CD14-positive monocyte (primary cell): ENCODE measurements at places on chromosomes 6 and 20.
A peak's percentile ranks its signal among the peaks of the same experiment; 100 is the strongest.

- no peak for DNase-seq
- no peaks in the 10 kb centered on the region for H3K36me3 ChIP-seq
- no peak overlapping the region for H3K4me3 ChIP-seq
- no peaks in the 10 kb centered on the region for H3K27me3 ChIP-seq
- no peaks in the 10 kb centered on the region for H3K4me1 ChIP-seq
Observed at GRCh38 chr6:69581581-69581980, 215.2 kb downstream of the LMBRD1 start.

DNA sequence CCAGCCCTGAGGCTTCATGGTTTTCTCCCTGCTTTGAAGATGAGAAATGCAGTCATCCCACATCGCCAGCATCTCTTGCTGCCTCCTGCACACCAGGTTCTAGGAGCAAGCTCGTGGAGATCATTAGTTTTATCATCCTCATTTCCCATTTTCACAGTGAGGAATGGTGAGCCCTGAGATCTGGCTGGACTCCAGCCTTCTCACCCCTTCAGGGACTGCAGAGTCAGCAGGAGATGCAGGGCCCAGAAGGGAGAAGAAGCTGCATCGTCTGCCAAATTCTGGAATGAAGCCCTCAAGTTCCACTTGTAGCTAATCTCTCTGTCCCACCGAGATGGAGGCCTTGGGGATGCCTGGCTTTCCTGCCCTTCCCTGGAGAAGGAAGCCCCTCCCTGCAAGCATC, 216.8 kb downstream of the TAF4 start:
- no peaks in the 10 kb centered on the region for H3K4me1 ChIP-seq
- DNase-seq, result no peak
- H3K36me3 ChIP-seq, result no peaks in the 10 kb centered on the region

DNA sequence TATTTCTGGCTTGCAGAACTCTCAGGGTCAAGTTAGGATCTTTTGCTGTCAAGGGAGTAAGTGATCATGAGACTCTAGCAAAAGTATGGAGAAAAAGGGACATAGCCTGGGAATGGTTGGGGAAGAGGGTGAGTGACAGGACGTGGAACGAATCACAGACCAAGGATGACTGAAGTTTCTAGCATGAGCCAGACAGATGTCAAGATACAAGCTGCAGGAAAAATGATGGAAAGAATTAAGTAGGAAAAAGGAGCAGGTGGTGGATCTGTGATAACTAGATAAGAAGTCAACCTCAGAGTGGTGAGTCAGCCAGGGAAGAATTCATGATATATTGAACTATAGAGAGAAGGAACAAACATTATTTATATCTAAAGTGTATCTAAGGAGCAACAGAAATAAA, 159.8 kb upstream of the SYNDIG1 start:
- H3K27me3 ChIP-seq, result no peaks in the 10 kb centered on the region
- H3K4me1 ChIP-seq, result no peaks in the 10 kb centered on the region
- H3K27ac ChIP-seq, result no peak overlapping the region
- no peaks in the 10 kb centered on the region for H3K36me3 ChIP-seq
- no peak for DNase-seq

DNA sequence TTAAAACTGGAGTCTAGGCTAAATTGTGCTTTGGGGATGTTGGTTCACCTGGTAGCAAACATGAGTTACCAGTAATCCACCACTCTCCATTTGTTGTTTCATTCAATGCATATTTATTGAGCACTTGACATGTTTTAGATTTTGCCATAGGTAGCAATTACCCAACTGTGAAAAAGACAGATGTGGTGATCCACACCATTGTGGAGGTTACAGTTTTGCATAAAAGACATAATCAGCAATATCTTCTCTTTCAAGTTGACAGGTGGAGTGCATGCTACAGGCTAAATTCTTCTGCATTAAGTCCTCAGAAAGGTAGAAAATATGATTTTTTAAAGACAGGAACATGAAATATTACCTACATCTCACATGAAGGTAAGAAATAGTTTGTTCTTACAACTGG, 143.0 kb upstream of the TSHZ2 start:
- no peak for DNase-seq
- no peak overlapping the region for H3K4me3 ChIP-seq
- H3K4me1 ChIP-seq, result no peaks in the 10 kb centered on the region
- H3K36me3 ChIP-seq, result no peaks in the 10 kb centered on the region

- H3K36me3 ChIP-seq, result no peaks in the 10 kb centered on the region
- DNase-seq, result no peak
- no peak overlapping the region for H3K27ac ChIP-seq
Observed at GRCh38 chr6:105598264-105598663, 195.4 kb upstream of the PREP start.

DNA sequence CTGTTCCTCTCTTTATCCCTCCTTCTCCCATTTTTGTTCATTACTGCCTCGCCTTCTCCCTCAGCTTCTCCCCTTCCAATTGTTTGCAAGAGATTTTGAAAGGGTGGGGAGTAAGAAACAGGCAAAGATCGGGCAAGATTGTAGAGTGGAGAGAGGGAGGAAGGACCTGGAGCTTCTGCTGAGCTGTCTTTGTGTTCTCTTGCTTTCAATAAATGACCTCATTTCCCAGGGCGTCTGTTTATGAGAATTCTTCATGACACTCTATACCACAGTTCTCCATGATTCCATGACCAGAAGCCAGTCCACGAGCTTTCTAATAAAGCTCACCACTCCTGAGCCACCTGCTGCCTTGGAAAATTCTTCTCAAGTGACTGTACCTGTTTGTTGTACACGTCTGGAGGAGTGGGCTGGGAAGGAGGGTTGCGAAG, 50.0 kb upstream of the PLEKHG1 start:
- H3K27ac ChIP-seq, result no peak overlapping the region
- H3K36me3 ChIP-seq, result no peaks in the 10 kb centered on the region
- no peaks in the 10 kb centered on the region for H3K27me3 ChIP-seq
- no peaks in the 10 kb centered on the region for H3K4me1 ChIP-seq
- DNase-seq, result no peak

DNA sequence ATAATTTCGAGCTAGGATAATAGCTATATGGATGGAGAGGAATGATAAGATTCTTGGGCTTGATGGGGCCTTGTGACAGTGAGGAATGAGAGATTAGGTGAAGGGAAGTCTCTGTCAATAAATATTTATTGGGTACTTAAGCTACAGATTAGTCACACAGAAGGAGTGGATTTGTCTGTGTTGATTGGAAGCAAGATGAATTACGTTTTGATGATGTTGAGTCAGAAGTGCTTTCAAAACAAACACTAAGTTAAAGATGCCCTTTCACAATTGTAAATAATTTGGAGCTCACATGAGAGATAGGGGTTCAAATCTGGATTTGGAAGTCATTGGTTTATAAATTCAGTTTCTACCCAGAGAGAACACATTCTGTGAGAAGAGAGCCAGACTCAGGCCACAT, 834.2 kb downstream of the KIF16B start:
- no peaks in the 10 kb centered on the region for H3K4me1 ChIP-seq
- H3K27ac ChIP-seq, result no peak overlapping the region
- no peaks in the 10 kb centered on the region for H3K27me3 ChIP-seq
- no peak for DNase-seq

- H3K4me1 ChIP-seq, result peaks cover 79% of the 10 kb centered on the region
- no peak overlapping the region for H3K4me3 ChIP-seq
- peaks cover 17% of the 10 kb centered on the region for H3K27me3 ChIP-seq
- no peak overlapping the region for H3K27ac ChIP-seq
Observed at GRCh38 chr20:840858-841567, 7.5 kb downstream of the FAM110A start.

GRCh38 chr6:161415302-161415855, 141.5 kb upstream of the AGPAT4 start:
- DNase-seq, result no peak
- no peaks in the 10 kb centered on the region for H3K36me3 ChIP-seq
- no peaks in the 10 kb centered on the region for H3K4me1 ChIP-seq
- no peaks in the 10 kb centered on the region for H3K27me3 ChIP-seq
- no peak overlapping the region for H3K4me3 ChIP-seq

DNA sequence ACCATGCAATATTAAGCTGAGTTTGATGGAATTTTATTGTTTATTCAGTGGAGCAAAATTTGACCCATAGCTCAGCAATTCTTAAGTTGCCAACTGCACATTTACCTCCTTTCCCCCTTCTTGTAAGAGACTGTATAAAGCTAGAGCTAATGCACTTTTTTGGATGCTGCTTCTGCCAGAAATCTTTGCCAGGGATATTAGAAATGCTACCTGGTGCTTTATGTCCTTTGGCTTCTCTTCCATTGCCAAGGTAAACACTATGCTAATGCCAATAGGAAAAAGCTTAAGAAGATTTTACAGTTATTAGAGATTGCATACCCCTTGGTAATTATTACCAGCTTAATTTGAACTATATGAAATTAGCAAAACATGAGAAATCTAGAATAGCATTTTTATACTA, 79.0 kb upstream of the OGFRL1 start:
- H3K4me3 ChIP-seq, result no peak overlapping the region
- no peaks in the 10 kb centered on the region for H3K4me1 ChIP-seq
- no peak overlapping the region for H3K27ac ChIP-seq
- H3K36me3 ChIP-seq, result no peaks in the 10 kb centered on the region

DNA sequence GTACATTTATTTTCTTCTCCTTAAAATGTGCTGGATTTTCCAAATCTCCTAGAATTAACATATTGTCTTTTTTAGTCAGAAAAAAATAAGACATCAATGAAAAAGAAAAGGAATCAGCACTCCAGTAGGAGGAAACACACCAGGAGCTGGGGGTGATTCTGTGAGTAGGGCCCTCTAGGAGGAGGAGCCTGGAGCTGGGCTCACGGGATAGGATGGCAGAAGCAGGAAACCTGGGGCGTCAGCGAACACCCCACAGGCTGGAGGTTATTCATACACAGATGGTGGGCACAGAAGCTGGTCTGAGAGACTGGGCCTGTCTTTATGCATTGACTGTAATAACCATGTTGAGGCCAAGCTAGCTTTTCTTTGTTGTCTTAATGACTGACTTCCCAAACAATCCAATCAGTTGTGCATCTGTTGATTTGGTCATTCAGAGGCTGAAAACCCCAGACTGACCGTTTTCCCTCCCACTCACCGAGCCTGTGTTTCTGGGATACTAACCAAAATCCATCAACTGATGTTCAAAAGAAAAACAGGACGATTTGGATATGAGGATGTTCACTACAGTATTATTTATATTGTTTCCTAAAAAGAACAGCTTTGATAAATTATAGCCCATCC, 53.1 kb downstream of the CPNE5 start:
- peaks cover 3% of the 10 kb centered on the region for H3K27me3 ChIP-seq
- H3K27ac ChIP-seq, result no peak overlapping the region
- H3K4me3 ChIP-seq, result no peak overlapping the region
- no peak for DNase-seq
- peaks cover 6% of the 10 kb centered on the region for H3K4me1 ChIP-seq

DNA sequence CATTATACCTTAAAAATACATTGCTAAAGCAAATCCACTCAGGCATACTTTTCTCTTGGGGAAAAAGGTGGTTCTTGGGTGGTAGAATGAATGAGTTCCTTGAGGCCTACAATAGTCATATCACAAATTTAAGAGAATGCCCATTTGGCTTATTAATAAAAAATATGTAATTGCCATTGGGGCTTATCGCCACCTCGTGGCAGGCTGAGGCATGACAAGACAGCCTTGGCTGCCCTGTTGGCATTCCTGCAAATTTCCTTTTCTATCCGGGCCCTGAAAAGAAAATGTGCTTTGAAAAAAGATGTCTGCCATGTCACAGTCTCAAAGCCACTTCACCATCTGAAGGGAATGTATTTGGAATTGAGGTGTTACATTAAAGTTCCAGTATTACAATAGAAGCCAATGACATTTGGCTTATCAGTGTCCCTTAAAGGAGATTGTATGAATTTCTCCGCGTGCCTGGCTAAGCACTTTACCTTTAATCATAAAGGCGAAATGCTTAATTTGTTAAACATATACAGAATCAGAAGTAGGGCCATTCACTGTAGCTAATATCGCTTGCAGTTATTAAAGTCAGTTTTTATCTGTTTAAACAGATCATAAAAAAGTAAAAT, 188.3 kb upstream of the ZFP64 start:
- no peak overlapping the region for H3K27ac ChIP-seq
- no peak overlapping the region for H3K4me3 ChIP-seq
- H3K27me3 ChIP-seq, result peaks cover 4% of the 10 kb centered on the region
- no peaks in the 10 kb centered on the region for H3K4me1 ChIP-seq
- H3K36me3 ChIP-seq, result no peaks in the 10 kb centered on the region
- peak; percentile 23 for DNase-seq

- H3K4me1 ChIP-seq, result peaks cover 19% of the 10 kb centered on the region
- peak overlapping the region; percentile 22 for H3K4me3 ChIP-seq
- no peaks in the 10 kb centered on the region for H3K36me3 ChIP-seq
- DNase-seq, result peak; percentile 71
- H3K27me3 ChIP-seq, result peaks cover 12% of the 10 kb centered on the region
Observed at GRCh38 chr20:19212821-19213502, 520 bp downstream of the SLC24A3 start.

- no peak overlapping the region for H3K4me3 ChIP-seq
- no peak for DNase-seq
- no peak overlapping the region for H3K27ac ChIP-seq
- no peaks in the 10 kb centered on the region for H3K27me3 ChIP-seq
Observed at GRCh38 chr6:3638662-3639061, 112.9 kb downstream of the PXDC1 start.

DNA sequence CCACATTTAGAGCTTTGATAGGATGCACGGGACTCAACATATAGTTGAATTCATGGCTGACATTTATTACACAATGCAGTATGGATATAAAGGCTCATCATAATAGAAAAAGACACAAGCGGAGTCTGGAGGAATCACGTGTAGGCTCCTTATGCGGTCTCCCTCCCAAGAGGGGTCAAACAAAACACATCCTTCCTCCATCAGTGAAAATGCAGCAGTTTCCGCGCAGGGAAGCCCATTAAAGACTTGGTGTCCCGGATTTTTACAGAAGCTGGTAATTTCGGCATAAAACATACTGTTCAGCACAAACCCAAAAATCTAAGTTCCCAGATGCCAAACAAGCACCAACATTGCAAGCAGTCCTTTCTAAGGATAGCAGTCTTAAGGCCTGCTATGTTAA, 1.1 kb downstream of the USP45 start:
- peaks cover 11% of the 10 kb centered on the region for H3K4me1 ChIP-seq
- no peaks in the 10 kb centered on the region for H3K27me3 ChIP-seq

DNA sequence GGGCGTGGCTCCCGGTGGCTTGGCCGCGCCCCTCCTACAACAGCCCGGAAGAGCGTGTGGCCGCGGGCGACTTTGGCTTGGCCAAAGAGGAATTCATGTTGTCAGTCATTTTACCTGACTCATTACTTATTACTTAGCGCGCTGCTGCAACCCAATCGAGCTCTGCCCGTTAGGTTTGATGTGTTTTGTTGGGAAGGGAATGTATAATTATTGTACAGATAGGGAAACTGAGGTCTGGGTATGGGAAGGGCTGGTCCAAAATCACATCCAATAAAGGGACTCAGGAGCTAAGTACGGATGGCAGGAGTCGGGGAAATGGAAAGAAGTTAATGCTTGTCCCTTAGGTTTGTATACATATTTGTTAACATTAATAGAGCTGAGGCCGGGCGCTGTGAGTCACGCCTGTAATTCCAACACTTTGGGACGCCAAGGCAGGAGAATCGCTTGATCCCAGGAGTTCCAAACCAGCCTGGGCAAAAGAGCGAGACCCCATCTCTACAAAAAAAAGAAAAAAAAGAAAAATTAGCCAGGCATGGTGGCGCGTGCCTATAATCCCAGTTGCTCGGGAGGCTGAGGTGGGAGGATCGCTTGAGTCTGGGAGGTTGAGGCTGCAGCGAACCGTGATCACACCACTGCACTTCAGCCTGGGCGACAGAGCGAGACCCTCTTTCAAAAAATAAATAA, 639 bp upstream of the ZNF335 start:
- H3K4me3 ChIP-seq, result peak overlapping the region; percentile 96
- peak overlapping the region; percentile 99 for H3K27ac ChIP-seq
- H3K4me1 ChIP-seq, result peaks cover 45% of the 10 kb centered on the region
- no peaks in the 10 kb centered on the region for H3K27me3 ChIP-seq
- peaks cover 19% of the 10 kb centered on the region for H3K36me3 ChIP-seq
